CD8-positive, alpha-beta memory T cell (primary cell): ENCODE measurements at places on chromosomes 3 and 15. TPM values are rescaled to one million over a fixed set of nuclear protein-coding genes. Genes with fewer than 3 reads are reported as not detected.

- H3K4me3 ChIP-seq, result no peak overlapping the region
- DNase-seq, result no peak
- H3K27me3 ChIP-seq, result no peaks in the 10 kb centered on the region
- no peaks in the 10 kb centered on the region for H3K36me3 ChIP-seq
Observed at GRCh38 chr3:154971341-154971740, 108.8 kb upstream of the MME start.

SKOR1 gene
- polyA plus RNA-seq, result 0.06 TPM

- no peaks in the 10 kb centered on the region for H3K4me1 ChIP-seq
- no peak overlapping the region for H3K4me3 ChIP-seq
Observed at GRCh38 chr3:166100730-166101129, 263.5 kb upstream of the BCHE start.

- peak; percentile 69 for DNase-seq
- peaks cover 5% of the 10 kb centered on the region for H3K27me3 ChIP-seq
- H3K4me1 ChIP-seq, result peaks cover 12% of the 10 kb centered on the region
- no peaks in the 10 kb centered on the region for H3K36me3 ChIP-seq
Observed at GRCh38 chr3:13110678-13111116, 37.5 kb upstream of the IQSEC1 start.

IL16 gene
- polyA plus RNA-seq, result 310 TPM

- no peaks in the 10 kb centered on the region for H3K27me3 ChIP-seq
- no peaks in the 10 kb centered on the region for H3K4me1 ChIP-seq
- no peak for DNase-seq
- no peaks in the 10 kb centered on the region for H3K36me3 ChIP-seq
- H3K4me3 ChIP-seq, result no peak overlapping the region
Observed at GRCh38 chr15:73143763-73144155, 91.5 kb downstream of the NEO1 start.

LEKR1 gene
- 0.56 TPM for polyA plus RNA-seq

- no peak overlapping the region for H3K4me3 ChIP-seq
- H3K4me1 ChIP-seq, result no peaks in the 10 kb centered on the region
- no peaks in the 10 kb centered on the region for H3K27me3 ChIP-seq
Observed at GRCh38 chr15:34682674-34683073, 72.1 kb downstream of the GJD2 start.

GRCh38 chr3:66860771-66861170 is 137.3 kb upstream of the KBTBD8 start:
- H3K36me3 ChIP-seq, result no peaks in the 10 kb centered on the region
- H3K27me3 ChIP-seq, result no peaks in the 10 kb centered on the region
- no peak for DNase-seq
- no peaks in the 10 kb centered on the region for H3K4me1 ChIP-seq
- no peak overlapping the region for H3K27ac ChIP-seq
- H3K4me3 ChIP-seq, result no peak overlapping the region

GRCh38 chr3:124833710-124834332 is 53.3 kb downstream of the ITGB5 start:
- H3K27me3 ChIP-seq, result no peaks in the 10 kb centered on the region
- no peak for DNase-seq
- peaks cover 11% of the 10 kb centered on the region for H3K4me1 ChIP-seq
- no peak overlapping the region for H3K27ac ChIP-seq

LTF gene
- not detected for polyA plus RNA-seq

FEZF2 gene
- not detected for polyA plus RNA-seq

DNA sequence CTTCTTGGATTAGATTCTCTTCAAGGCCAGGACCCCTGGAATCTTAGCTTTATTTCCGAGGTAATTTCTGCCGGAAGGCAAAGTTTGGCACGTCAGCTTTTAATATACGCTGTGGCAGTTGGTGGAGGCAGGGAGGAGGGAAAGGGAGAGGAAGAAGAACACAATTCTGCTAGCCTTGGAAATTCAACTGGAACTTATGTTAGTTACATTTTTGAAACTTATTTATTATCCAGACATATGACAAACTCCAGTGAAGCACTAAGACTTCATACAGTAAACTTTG is 100.1 kb upstream of the TSC22D2 start:
- no peak overlapping the region for H3K27ac ChIP-seq
- H3K36me3 ChIP-seq, result no peaks in the 10 kb centered on the region
- H3K4me1 ChIP-seq, result no peaks in the 10 kb centered on the region
- H3K4me3 ChIP-seq, result no peak overlapping the region
- DNase-seq, result no peak
- H3K27me3 ChIP-seq, result no peaks in the 10 kb centered on the region
